ENCODE measurements at places on chromosomes 3 and 15.

- DNase-seq: no peak
Measured at GRCh38 chr3:72288955-72289691, 504.2 kb upstream of the PROK2 start.

GRCh38 chr3:141111364-141112155 is 60.4 kb downstream of the SPSB4 start:
- DNase-seq: no peak

- DNase-seq: no peak
Measured at GRCh38 chr3:76051145-76051544, 265.8 kb upstream of the ZNF717 start.

DNA sequence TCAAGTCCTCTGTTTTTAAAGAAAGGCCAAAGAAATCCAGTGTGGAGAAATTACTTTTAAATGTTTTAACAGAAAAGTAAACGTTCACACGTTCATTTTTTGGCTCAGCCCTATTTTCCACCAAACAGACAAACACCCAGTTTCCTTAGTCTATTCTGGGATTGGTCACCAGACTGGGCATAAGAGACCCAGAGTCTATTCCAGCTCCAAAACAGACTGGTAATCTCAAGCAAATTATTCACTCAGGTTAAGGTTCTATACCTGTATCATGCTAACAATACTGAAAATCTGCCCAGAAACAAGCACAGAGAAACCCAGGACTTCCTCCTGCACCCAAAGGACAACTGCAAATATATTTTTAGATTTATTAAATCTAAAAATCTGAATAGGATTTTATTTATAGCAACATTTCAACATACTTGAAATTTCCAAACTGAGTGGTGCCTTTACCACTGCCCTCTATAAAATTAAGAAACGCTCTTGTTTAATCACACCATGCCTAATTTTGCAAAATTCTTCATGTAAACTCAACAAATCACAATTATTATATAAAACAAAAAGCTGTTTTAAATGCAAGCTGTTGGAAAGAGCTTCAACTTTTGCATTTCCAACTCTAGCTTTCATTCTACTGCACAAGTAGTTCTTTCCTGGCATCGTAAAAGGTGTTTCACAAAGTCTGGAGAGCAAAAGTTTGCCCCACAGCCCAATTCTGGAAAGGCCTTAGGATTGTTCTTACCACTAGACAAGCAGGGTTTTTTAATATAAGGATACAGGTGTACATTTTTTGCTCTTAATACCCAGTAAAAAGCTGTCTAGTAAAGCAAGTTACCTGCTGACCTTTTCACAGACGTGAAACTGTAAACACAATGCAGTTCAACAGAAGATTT is 18.7 kb downstream of the ZNF148 start:
- DNase-seq: no peak

DNA sequence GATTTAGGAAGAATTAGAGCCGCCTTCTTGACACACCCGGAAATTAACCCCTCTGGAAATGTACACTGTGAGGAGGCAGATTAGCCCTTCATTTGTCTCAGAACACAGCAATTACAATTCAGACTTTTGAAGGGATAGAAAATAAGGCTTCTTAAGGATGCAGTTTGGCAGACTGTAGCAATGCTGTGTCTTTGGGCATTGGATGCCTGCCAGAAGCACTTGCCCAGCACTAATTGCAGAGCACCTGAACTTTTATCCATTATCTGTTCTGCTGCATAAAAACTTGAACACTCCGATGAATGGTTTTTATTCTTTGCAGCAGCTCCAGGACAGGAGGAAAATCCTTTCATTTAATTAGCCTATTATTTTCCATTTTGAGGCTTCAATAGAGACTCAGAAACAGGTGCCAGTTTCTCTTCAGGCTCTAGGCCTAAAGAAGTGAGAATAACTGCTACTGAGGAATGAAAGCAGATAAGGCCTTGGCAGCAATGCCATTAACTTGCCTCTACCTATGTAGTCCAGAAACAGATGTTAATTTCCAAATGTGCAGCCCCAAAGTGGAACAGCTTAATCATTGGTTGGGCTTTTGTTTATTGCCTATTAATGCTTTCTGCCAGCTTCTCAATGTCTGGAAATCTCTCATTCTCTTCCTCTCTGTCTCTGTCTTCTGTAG is 418.5 kb downstream of the NSUN3 start:
- DNase-seq: no peak

- DNase-seq: no peak
Measured at GRCh38 chr15:27232876-27233275, 261.9 kb downstream of the GABRG3 start.

- DNase-seq: no peak
Measured at GRCh38 chr3:24139463-24140412, 194.7 kb downstream of the NR1D2 start.

DNA sequence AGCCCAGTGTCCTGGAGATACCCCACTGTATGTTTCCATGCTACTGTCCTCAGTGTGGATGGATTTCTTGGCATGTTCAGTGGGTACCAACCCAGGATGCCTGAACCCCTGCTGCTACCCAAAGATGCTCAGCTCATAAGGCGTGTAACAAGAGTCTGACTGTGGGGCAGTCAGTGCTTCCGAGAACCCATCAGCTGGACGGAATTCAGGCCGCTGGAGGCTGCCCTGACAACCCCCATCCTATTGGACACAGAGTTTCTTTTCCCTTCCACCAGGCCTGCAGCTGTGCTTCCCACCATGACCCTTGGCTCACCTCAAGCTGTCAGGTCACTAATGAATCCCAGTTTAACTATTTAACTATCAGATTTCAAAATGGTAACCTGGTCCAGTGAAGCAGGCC is 224.1 kb upstream of the FEZF2 start:
- no peak for DNase-seq

Data from glomerular endothelial cell (primary cell).